ENCODE measurements at places on chromosomes 2 and 18.

DNA sequence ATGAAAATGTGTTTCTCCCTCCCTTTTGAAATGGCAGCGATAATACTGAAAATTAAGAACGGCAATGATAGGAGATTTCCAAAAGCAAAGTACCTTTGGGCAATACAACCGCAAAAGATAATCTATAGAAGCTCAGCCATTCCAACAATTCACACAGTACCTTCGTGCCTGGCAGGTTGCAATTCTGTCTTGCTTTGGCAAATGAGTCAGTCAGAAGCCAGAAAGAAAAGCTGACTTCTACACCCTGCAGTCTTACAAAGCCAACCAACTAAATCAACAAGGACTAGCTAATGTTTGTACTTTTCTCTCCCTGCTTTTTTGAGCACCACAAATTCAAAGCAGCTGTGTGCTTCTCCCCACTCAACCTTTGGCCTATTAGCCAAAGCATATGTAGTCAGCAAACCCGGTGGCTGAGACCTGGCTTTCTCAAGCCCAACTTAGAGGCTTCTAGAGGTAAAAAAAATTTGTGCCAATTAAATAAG, 25.7 kb upstream of the ID2 start:
- no peak for DNase-seq

- DNase-seq, result no peak
Observed at GRCh38 chr2:129791712-129792111, 187.8 kb upstream of the RAB6C start.

GRCh38 chr2:182444806-182445205, 18.0 kb upstream of the PDE1A start:
- DNase-seq, result no peak

GRCh38 chr18:23487738-23488570, 15.4 kb upstream of the RMC1 start:
- no peak for DNase-seq

- DNase-seq, result no peak
Observed at GRCh38 chr2:10501451-10501961, 53.4 kb upstream of the ODC1 start.

GRCh38 chr18:11500153-11501122, 109.0 kb upstream of the SLC35G4 start:
- no peak for DNase-seq

- no peak for DNase-seq
Observed at GRCh38 chr18:7592305-7593071, 25.4 kb downstream of the PTPRM start.

DNA sequence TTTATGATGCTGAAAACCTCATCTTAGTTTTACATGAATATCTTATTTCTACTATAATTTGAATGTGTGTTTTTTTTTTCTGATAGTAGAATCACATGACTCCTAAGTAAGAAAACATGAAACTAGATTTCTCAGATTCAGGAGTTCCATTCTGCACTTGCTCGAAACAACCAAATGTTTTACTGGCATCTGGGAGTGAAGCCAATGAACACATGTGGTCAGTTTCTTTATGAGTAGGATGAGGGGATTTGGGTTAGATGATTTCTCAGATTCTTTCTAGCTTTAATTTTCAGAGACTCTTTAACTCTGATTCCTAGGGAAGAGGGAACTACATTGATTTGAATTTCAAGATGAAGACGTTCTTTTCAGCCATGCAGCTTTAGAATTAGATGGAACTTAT, 225.0 kb upstream of the NT5C1B start:
- DNase-seq, result no peak

DNA sequence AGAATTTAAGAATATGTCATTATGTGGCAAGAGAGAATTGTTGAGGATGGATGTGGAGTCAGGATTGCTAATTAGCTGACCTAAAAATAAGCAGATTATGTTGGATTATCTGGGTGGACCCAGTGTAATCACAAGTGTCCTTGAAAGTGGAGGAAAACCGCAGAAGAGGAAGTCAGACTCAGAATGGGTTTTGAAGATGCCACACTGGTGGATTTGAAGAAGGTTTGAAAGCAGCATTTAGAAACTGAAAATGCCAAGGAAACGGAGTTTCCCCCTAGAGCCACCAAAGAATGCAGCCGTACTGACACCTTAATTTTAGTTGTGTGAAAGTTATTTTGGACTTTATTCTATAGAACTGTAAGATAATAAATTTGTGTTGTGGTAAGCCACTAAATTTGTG, 41.6 kb upstream of the DPP10 start:
- DNase-seq, result no peak

DNA sequence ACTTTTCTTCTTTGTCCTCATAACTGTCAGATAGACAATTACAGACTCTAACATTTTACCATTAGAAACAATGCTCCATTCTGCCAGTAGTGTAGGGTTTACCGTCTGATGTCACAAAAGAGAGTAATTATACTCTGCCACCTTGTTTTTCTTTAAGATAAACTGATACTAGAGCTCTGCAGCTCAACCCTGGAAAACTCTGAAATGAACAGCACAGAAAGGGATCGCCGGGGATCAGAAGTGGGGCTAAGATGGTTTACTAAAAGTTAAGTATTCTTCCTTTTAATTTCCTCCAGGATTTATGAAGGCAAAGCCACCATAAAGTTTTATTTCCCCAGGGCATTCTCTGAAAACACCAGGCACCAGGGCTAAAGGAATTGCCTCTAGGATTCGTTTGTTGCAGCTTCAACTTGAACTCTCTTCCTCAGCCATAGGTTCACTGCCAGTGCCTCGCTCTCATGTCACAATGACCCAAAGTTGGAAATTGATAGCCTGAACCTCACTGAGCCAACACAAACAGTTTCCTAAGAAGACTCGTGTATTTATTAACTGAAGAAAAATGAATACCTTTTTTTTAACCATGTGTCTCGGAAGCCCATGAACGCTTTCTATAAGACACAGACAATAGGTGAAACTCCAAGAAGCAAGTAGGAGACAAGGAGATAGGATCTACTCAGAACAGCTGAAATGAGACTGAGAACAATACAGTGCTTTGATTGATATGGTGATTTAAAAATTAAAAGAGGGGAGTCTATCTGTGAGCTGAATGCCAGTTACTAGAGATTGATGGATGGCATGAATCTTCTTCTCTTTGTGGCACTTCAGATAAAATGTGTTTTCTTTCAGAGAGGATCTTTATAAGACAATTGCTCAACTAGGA, 121.5 kb upstream of the SPATS2L start:
- DNase-seq, result no peak

GRCh38 chr2:71600555-71600954, 147.2 kb downstream of the DYSF start:
- no peak for DNase-seq

- DNase-seq, result no peak
Observed at GRCh38 chr18:9380621-9381395, 46.2 kb downstream of the TWSG1 start.

- no peak for DNase-seq
Observed at GRCh38 chr2:172640389-172640788, 84.5 kb downstream of the PDK1 start.

DNA sequence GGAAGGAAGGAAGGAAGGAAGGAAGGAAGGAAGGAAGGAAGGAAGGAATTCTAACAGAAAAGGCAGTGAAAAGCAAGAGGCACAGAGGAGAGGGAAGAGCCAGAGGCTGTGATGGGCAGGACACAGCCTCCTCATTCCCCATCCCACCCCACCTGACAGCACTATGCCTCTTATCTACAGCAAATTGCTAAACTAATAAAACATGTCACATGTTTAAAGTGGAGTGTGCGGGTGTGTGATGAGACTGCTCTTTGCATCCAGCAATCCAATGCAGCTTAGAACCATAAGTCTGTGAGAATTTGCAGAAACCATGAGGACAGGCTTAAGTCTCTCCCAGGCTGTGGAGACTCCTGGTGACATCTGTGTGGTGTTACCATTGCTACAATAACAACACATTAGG, 108.4 kb upstream of the ALK start:
- DNase-seq, result no peak

- DNase-seq, result no peak
Observed at GRCh38 chr18:374721-375168, 106.9 kb upstream of the THOC1 start.

- DNase-seq, result no peak
Observed at GRCh38 chr2:112187805-112188596, 49.8 kb downstream of the FBLN7 start.

DNA sequence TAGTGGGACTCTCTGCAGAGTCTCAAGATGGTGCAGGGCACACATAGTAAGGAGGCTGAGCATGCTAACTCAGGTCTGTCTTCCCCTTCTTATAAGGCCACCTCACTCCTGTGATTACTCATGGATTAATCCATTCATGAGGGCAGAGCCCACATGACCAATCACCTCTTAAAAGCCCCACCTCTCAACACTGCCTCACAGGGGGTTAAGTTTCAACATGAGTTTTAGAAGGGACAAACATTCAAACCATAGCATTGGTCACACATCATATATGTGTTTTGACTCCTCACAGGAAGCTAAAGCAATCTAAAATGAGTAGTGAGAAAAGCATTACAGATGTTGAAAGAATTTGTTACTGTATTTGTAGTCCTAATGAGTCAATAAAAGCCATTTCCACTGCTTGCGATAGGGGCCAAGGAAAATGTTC, 57.5 kb downstream of the DTNA start:
- no peak for DNase-seq

DNA sequence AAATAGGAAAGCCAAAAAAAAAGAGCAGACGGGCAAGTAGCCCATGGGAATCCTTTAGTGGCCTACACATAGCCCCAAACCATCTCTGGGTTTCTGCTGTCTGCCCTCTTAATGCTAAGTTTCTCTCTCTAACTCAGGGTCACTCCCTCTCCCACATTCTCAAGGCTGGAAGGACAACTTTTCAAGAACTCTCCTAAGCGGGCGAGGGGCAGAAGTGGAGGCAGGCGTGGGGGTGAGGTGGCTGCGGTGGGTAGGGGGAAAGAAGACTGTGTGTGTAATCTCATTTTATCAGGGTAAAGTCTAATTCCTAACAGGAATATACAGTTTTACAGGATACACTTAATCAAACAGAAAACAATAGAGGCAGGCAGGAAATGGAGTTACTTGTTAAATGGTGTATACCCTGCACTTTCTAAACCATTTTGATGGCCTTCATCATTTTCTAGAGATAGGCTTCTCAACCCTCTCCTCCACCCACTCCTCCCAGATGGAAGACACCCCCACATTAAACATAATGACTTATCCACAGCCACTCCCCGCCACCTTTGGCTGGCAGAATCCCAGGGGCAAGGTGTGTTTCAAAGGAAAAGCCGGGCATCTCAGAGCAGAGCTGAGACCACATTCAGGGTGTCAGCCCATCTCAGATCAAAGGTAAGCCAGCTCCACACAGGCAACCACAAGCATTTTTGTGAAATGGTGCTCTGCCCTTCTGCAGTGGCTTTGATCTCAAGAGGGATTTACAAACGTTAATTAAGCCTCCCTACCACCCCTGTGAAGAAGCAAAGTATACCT, 6.8 kb downstream of the SMAD7 start:
- DNase-seq, result no peak

GRCh38 chr2:24806661-24807036, 13.4 kb downstream of the CENPO start:
- no peak for DNase-seq

GRCh38 chr18:27211569-27211968, 26.5 kb upstream of the CHST9 start:
- no peak for DNase-seq

DNA sequence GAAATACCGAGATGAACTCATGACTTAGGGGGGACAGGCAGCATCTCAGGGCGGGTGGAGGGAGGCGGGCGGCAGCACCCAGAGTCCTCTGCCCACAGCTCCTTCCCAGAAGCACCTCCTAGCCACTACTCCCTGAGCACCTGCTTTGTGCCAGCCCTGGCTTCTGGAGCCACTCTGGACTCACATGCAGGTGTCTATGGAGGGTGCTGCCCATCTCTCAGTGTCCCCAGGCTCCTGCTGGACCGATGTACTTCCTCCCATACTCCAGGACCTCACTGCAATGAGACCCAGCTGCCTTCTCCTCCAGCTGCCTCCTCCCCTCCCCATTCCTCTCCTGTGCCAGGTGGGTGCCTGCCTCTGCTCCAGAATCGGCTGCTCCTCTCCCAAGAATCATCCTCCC, 22.1 kb upstream of the OTOS start:
- no peak for DNase-seq

All from anterior cingulate cortex (tissue), 58 donors.